Activated CD8-positive, alpha-beta memory T cell treated with anti-CD3 and anti-CD28 coated beads for 36 hours (primary cell): ENCODE measurements at places on chromosomes 16 and 17. TPM values are rescaled to one million over a fixed set of nuclear protein-coding genes. Genes with fewer than 3 reads are reported as not detected.

The CFAP97D1 gene
- not detected for total RNA-seq

The TBC1D3C gene
- 1.1 TPM for total RNA-seq

The KSR1 gene
- 39.7 TPM for total RNA-seq

The PYY gene
- total RNA-seq = not detected

The ABCC12 gene
- not detected for total RNA-seq

The SPNS2 gene
- total RNA-seq = 0.42 TPM

The RRAD gene
- total RNA-seq = 0.50 TPM

The PRR29 gene
- 0.67 TPM for total RNA-seq

The TBKBP1 gene
- total RNA-seq = 6.2 TPM

The TOM1L1 gene
- total RNA-seq = 0.86 TPM
